Motor neuron (in vitro differentiated cells): ENCODE measurements at places on chromosomes 5 and 9. TPM values are rescaled to one million over a fixed set of nuclear protein-coding genes. Genes with fewer than 3 reads are reported as not detected.

Gene TMEFF1
- total RNA-seq, result 19.4 and 33.4 TPM in 2 replicates

DNA sequence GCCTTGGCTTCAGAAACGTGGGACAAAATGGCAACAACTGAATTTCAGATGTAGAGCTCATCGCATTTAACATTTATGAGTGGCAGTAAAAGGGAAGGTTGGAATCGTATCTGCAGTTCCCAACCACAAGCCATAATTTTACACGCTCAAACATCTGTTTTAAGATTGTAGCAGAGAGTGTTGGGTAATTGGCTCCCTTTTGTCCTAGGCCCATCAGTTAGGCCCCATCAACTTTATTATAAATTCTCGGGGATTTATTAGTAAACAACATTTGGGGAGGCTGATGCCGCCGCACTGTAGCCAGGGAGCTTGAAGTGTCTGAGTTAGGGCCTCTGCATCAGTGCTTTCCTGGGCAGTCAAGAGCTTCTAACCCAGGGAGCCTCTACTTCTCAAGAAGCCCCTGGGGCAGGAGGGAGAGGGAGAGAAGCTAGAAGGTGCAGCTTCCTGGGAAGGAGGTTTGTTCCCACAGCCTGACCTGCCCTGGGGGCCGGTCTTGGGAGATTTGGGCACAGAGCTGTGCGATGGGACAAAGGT is 66.2 kb downstream of the HSPA4 start:
- ATAC-seq, result no peak

DNA sequence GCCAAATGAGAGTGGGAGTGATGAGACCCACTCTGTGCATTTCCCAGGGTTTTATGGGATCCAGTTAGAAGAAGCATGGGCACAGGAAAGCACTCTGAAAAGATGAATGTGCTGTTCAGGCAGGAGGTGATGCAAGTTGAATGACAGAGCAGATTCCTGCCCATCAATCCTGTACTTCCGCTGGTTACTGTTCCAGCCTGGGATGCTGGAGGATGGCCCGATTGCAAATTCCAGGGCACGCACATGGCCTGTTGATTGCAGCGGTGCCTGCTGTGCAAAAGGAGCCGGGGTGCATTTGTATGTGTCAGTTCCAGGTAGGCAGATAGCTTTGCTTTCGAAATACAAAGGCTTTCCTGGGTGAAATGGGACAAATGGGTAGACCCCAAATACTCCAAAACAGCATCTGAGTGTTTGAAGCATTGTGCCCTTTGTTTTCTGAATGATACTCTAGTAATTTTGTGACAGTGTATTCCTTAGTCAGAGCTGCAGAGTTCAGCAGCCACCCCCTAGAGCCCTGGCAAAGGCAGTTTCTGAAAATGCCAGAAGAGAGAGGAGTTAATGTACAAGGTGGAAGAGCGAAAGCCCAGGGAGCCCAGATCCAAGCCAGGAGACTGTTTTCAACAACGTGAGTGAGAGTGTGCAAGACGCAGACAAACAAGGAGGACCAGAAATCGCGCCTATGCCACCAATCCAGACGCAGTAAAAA is 454.2 kb upstream of the CLINT1 start:
- peak; percentile 80 for ATAC-seq

DNA sequence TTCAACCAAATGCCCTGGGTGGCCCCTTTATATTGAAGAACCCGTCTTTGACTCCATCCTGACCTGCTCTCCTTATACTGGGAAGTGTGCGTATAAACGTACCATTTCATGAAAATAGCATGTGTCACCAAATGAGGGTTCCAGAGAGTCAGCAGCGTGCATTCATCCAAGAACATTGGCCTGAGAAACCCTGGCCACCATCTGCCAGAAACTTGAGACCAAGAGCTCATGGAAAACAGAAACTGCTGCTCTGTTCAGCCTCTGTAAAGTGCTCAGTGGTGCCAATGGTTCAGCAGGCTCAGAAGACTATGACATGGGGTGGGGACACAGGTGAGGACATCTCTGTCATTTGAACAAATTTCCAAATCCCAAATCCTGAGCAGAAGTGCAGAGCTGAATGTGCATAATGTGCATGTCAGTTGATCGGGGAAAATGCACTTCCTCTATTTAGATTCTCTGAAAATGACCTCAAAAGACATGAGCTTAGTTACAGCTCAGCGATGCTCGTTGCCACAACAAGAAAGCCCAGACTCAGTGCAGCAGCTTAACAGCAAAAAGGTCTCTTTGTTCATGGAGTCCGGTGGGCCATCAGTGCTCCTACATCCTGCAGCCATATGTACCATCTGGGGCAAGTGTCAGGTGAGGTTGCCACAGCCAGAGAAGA is 176.1 kb downstream of the ATPSCKMT start:
- ATAC-seq, result no peak

DNA sequence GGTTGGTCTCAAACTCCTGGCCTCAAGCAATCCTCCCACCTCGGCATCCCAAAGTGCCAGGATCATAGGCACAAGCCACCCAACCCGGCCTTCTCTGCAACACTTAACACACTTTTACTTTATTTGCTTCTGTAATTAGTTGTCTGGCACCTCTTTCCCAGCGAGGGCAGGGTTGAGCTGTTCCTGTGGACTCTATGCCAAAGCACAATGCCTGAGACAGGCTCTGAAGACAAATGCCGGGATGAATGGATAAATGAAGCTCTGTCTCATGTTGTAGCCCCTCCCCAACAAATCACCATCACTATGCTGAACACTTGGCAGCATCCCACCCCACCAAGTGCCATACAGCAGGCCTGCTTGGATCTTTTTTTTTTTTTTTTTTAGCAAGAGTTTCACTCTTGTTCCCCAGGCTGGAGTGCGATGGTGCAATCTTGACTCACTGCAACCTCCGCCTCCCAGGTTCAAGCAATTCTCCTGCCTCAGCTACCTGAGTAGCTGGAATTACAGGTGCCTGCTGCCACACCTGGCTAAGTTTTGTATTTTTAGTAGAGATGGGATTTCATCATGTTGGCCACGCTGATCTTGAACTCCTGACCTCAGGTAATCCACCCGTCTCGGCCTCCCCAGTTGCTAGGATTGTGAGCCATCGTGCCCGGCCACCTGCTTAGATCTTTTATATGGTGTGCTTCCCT is 21.3 kb downstream of the GPX3 start:
- no peak for ATAC-seq

Gene JADE2
- total RNA-seq, result 4.2 and 5.4 TPM in 2 replicates
